ENCODE measurements at places on chromosomes 16 and 17. TPM values are rescaled to one million over a fixed set of nuclear protein-coding genes. Genes with fewer than 3 reads are reported as not detected.

Gene ASPA
- not detected for total RNA-seq

Gene SPN
- total RNA-seq, result not detected

Gene C17orf100
- 1.8 TPM for total RNA-seq

Gene CEMP1
- 0.12 TPM for total RNA-seq

Gene RIPOR1
- 40.3 TPM for total RNA-seq

Data from A549 treated with GW870086 at 1 μM for 4 hours (cell line).